ENCODE measurements at places on chromosomes 6 and 20.

DNA sequence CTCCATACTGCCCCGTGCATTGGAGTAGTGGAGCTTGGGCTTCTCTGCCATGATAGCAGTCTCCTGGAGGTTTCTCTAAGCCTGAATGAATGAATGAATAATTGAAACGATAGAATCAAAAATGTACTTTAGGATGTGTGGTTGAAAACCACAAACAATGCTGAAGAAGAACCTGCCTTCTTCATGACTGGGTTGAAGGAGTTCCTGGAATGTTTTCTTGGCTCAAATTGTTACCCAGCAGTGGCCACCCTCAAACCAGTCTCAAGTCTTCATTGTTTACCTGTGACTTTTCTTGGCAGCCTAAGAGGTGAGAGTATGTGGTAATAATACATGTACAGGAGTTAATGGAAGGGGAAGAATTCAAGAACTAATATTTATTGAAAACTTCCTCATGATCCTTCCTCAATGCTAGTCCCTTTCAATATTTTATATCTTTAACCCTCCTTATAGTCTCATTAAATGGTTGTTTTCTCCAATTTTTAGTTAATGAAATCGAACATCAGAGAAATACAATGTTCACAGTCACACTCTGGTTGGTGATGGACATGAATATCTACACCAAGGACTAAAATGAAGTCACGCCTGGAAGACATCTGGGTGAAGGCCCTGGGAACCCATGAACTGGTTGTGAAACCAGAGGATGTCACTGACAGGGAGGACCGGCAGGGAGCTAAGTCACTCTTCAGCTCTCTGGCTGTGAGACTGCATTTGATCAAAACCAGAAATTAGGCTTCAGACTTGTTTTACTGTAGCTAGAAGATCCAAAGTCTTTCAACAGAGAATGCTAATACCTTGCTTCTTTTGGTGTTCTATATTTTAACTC, at the start of gene GSTA5:
Gene GSTA5, minus strand, starts transcription at position 51 of the 823 bp plus-strand sequence.
- no peak for DNase-seq

DNA sequence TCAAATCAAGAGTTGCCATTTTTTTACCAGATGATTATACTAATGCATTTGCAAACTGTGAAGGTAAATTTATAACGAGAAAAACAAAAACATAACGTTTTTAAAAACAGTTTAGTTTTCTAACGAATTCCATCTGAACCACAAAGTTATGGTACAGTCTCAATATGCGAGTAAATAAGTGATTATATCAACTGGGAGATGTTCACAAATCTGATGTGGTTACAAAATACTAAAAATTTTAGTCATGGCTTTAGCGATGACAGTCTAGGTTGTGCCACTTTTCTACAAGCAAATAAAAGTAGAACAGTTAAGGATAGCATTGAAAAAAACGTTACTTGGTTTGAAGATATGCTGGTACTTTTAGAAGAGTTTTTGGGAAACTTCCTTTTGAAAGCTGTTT, 186.8 kb downstream of the FUT9 start:
- no peak for DNase-seq

DNA sequence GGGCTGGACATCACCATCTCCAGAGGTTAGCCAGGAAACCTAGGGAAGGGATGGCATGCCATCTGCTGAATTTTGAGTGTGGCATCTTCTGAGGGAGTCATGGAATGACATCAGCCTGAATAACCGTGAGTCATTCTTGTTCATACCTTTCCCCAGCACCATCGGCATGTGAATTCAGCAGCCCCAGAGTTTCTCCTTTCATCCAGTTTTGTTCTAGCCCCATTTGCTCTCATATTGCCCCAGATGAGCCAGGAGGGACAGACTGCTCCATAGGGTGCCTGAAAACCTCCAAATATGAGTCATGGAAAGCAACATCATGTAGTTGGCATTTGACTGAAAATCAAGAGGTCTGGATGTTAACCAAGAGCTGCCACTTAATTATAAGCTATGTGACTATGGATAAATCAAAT, 219.2 kb upstream of the SGK1 start:
- DNase-seq, result peak; percentile 93

- DNase-seq, result no peak
Measured at GRCh38 chr20:34942301-34942700, 13.3 kb downstream of the GSS start.

GRCh38 chr20:48733296-48733790, 94.5 kb downstream of the PREX1 start:
- no peak for DNase-seq

- no peak for DNase-seq
Measured at GRCh38 chr6:60679175-60679574, 1606.8 kb downstream of the KHDRBS2 start.

- no peak for DNase-seq
Measured at GRCh38 chr20:33687370-33687915, 1.3 kb upstream of the E2F1 start.

DNA sequence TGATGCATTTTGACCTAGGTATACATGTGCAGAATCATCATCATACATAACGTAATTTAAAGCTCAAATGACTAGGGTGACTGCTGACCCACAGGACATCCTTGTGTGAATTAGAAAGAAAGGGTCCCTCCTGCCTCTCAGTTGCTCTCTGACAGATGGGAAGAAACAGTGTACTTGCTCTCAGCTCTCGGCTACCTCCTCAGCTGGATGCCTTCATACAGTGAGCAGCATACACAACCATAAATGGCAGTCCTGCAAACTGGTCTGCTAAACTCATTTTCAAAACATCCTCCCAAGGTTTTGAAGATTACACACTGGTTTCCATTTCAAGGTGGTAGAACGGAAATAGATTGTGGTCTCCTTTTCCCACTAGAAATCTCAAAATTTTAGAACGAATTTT, 26.3 kb downstream of the FILIP1 start:
- DNase-seq, result no peak

DNA sequence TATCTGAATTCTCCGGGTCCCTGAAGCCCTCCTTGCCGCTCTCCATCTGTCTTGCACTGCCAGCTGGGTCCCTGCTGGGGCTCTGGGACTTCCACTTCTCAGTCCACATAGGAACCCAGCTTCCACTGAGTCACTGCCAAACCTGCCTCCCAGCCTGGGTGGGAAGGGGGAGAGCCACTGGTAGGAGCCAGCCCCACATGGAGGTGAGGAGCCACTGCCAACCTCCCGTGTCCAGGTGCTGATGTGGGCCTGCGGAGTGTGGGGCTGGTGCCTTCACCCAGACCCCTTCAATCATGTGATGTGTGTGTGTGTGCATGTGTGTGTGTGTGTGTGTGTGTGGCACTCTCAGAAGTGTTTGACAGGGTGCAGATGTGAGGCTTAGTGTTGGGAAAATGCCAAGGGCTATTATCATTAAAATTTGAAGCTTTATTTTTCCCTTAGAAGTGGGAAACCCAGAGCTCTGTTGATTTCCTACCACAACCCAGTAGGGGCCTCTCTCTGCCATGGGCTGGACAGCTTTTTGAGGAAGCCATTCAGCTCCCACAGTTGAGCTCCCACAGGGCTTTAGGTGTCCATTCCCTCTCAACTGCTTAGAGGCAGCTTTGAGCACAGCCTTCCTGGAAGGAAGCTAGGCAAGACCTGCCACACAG, 9.3 kb upstream of the SGK2 start:
- DNase-seq, result no peak

DNA sequence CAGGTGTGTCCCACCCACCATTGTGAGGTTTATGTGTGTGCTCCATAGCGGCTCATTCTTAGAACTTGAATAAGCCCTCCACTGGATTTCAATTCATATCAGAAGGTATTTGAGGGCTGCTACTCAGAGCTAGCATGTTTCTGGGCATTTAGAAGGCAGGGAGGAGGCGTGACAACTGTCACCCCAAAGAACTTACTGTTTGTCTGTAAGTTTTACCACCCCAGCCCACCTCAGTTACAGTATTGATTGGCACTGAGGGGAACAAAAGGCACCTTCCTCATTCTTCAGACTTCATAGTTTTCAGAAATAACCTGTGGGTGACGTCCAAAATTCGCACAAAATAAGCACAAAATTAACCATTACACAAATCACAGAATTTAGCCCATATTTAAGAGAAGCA, 81.7 kb downstream of the KHDC1L start:
- DNase-seq, result no peak

DNA sequence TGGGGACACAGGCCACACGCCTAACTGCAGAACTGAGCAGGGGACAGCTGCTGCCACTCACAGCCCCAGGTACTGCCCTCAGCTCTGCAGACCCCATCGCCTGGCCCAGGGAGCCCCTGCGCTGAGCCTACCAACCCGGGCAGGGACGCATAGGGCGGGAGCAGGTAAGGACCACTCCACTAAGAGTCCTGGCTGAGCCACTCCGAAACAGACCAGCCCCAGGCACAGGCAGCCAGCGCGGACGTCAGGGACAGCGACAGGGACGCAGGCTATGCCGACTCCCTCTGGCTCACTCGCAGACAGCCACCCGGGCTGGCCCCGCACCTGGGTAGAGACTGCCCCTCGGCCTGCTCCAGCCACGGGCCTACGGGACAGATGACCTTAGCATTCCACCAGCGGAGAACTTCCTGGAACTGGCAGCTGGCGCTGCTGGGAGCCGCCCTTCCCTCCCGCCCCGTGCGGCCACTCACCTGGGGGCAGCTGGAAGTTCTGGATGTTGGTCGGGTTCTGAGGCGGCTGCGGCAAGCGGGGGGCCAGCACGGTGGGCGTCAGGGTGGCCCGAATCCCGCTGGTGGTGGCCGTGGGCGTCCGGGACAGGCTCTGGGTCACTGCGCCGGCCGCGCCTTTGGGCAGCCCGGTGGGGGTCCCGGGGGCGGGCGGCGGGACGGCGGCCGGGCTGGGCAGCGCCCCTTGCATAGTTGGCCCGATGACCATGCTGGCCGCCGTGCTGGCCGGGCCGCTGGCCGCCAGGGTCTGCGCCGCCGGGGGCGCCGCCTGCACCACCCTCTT, 1.5 kb downstream of the TAF4 start:
- no peak for DNase-seq

DNA sequence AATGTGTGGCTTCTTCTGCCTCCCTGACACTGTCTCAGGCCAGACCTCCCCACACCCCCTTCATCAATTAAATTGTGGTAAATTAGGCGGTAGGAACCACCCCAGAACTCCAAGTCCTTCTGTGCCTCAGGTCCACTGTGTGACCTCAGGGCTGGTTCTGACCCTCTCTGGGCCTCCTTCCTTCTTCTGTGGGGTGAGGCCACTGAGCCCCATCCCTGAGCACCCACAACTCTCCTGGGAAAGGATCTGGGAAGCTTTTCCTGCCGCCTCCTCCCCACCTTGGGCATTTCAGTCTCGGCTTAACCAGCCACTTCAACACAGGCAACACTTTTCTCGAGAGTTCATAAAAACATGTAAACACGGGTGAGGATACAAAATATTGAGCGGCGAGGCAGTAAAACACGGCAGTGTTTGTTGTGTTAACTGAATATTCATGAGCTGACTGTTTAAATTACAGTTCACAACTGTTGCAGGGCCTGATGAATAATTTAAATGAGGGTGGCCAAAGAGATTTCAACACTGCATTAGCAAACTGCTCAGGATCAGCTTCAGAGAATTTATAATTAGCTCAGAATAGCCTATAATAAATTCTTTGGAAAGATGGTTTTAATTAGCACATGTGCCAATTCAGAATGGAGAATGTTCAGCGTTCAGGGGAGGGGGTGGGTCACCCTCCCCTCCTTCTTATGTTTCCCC, 112.1 kb downstream of the TOX2 start:
- no peak for DNase-seq

DNA sequence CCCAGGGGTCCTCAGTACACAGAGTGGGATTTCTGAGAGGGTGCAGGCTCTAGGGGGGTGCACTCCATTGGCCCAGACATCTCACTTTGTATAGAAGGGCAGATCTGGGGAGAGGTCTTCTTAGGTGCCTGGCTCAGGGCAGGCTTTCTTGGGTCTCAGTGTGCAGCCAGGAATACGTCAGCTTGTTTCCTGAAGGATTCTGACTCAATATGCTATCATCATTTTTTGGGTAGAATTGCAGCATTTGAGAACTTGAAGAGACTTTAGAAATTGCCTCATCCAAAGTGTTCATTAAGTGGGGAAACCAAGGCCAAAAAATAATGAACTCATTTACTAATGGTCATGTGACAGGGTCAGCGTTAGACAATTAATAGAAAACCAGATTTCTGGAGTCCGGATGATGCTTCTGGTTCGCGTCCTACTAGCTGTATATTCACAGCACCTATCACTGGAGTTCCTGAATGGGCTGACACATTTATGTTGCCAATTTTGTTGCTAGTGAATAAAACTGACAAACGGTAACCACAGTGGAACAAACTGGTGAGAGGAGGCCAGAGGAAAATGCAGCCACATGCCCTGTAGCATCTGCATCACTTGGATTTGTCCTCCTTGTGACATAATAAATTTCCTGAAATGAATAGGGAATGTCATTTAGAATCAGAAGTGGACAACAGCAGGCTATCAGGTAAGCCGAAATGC, 238.9 kb downstream of the TBC1D7 start:
- DNase-seq, result no peak

DNA sequence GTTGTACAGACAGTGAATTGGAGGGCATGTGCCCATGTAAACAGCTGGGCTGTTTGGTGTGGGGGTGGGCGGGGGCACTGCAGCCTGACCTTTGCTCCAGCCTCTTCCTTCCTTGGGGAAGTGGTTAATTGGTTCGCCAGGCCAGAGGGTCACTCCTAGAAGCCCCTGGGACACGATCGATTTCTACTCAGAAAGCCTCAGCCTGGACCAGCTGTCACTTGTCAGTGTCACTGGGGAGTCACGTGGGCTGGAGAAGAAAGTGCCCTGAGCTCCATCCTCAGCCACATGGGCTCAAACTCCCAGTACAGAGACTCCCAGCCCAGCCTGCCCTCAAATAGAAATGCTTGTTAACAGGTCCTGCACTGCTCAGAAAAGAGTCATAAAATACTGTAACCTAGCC, 423.8 kb upstream of the SULF2 start:
- DNase-seq, result no peak

DNA sequence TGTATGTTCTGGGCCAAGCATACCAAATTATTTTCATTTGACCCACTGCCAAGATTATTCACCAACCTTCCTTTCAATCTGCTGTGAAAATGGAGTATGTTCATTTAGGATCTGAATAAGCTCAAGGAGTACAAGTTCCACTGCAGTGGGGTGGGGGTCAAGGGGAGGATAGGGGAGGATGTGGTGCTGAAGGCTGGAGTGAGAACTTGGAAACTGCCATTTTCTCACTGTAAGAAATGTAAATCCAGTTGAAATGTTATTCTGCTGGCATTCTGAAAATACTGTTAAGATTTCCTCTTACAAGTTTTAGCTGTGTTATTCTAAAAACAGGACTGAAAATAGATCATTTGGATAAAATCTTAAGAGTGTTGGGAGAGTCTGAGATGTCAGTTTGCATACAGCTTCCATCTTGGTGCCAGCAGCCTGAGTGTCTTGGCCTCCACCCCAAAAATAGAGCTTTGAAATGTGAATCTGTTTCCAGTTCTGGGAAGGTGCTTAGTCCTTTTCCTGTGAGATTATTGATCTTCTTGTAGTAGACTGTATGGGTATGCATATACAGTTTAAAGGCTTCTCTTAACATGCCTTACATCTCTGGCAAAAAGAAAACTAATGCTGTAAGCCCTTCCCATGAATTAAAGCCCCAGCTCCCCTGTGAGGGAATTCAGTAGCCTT, 84.3 kb downstream of the CTNNBL1 start:
- no peak for DNase-seq
